Sciatic nerve (tissue), 2 donors: ENCODE measurements at places on chromosomes 2 and 18. TPM values are rescaled to one million over a fixed set of nuclear protein-coding genes. Genes with fewer than 3 reads are reported as not detected.

- no peak for DNase-seq
Measured at GRCh38 chr2:60140185-60140584, 413.3 kb downstream of the BCL11A start.

DNA sequence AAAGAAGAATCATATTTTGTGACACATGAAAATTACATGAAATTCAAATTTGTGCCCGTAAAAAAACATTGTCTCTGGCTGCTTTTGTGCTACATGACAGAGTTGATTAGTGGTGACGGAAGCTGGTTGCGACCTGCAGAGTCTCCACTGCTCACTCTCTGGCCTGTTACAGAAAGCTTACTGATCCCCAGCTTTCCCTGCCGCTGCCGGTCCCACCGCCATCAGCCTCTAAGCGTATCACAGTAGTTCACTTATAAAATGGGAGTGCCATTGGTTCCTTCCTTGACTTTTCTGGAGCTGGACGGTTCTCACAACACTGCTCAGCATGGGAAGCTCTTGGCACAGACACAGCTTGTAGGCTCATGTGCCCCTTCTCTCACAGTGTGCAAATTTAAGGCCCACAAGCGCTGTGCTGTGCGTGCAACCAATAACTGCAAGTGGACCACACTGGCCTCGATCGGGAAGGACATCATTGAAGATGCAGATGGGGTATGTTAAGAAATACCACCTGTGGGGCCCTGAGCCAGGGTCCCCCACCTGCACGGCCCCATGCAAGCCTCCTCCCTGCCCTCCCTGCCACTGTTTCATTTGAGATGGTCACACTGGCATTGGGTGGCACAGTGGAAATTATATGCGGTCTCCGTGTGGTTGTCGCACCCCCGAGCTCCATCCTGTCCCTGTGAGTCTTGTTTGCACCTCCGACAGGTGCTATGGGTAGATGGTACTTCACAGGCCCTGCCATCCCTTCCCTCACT is 81.3 kb downstream of the DGKD start:
- DNase-seq = peak; percentile 25

- no peak for DNase-seq
Measured at GRCh38 chr18:51082571-51083267, 52.7 kb downstream of the SMAD4 start.

- no peak for DNase-seq
Measured at GRCh38 chr2:85385746-85386145, 24.4 kb downstream of the CAPG start.

GRCh38 chr2:171547720-171548119 is 25.4 kb downstream of the CYBRD1 start:
- no peak for DNase-seq

DNA sequence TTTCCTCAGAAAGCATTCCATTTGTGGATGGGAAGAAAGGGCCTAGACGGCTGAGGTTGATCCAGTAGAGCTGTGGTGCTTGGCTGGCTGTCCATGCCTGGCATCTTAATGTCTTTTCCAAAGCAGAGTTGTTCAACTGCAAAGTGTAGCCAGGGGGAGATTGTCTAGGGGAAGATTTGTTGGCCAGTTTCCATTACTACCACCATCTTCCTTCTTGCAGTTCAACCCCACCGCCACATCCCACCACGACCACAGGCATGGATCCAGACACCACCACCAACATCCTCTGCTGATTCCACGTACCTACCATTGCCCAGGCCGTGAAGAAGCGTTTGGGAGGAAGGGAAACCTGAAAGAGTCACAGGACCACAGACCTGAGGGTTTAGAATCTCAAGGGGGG is 50.7 kb upstream of the HAAO start:
- peak; percentile 42 for DNase-seq

- no peak for DNase-seq
Measured at GRCh38 chr18:72648079-72648478, 103.9 kb upstream of the CBLN2 start.

DNA sequence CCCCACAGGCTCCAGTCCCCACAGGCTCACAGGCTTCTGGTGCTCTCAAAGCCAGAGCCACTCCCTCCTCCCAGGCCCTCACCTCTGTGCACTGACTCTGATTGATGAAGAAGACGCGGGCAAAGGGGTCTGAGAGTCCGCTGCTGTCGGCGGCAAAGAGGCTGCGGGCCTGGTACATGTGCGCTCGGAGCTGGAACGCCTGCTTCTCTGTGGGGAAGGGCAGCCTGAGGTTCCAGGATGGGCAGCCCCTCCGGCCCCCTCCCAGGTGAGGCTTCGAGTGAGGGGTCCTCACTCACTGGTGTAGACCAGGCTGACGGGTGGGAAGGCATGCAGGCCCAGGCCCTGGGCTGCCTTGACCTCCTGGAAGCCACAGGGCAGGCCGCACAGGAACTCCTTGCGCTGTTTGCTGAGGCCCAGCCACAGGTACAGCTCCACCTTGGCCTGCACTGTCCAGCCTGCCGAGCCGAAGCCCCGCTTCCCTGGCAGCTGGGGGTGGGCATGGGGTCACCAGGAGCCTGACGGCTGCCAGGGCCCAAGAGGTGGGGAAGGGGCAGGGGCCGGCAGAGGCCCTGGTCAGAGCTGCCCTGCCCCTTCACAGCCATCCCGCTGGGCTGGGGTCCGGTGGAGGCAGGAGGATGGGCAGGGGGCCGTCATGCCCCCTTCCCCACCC is 2.0 kb downstream of the OTOF start:
- DNase-seq = no peak

DNA sequence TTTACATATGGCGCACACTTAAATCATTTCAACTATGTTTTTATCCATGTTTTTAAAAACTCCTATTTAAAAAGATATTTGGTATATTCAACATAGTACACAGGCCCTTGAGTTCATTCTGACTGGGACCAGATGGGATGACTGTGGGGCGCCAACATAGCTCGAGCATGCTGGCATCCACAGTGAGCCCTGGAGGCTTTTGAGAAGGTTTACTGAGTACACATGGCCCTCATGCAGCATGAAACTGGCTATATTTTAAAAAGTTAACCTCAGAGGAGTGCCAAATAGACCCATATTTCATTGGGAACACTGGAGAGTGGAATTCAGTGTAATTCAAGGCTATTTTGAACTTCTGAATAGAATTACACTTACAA is 83.6 kb downstream of the CCDC85A start:
- no peak for DNase-seq

The UCN gene
- total RNA-seq = 2.4 TPM
